ENCODE measurements at places on chromosomes 11 and 22. TPM values are rescaled to one million over a fixed set of nuclear protein-coding genes. Genes with fewer than 3 reads are reported as not detected.

DNA sequence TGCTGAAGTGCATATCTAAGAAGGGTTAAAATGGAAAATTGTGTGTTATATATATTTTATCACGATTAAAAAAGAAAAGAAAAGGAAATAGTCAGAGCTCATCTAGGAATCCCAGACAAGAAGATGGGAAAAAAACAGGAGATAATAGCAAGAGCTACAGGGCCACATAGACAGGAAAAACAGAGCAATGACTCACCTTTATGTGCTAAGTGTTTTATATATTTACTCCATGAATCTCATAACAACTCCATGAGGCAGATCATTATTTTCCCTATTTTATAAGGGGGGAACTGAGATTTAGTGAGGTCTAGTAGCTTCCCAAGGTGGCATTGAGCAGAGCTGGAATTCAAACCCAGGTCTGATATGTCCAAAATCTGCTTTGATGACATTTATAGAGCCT lies 18.1 kb upstream of the ELF5 start:
- DNase-seq = no peak
- no peak overlapping the region for H3K4me3 ChIP-seq
- H3K36me3 ChIP-seq = no peaks in the 10 kb centered on the region
- H3K27ac ChIP-seq = no peak overlapping the region
- no peaks in the 10 kb centered on the region for H3K27me3 ChIP-seq

The BIRC3 gene
- total RNA-seq = 0.15 TPM

GRCh38 chr11:71155846-71156245 lies 96.5 kb downstream of the SHANK2 start:
- no peak for DNase-seq
- no peaks in the 10 kb centered on the region for H3K36me3 ChIP-seq
- H3K27me3 ChIP-seq = no peaks in the 10 kb centered on the region
- no peak overlapping the region for H3K4me3 ChIP-seq
- no peaks in the 10 kb centered on the region for H3K4me1 ChIP-seq

The CRYBA4 gene
- 0.67 TPM for total RNA-seq

DNA sequence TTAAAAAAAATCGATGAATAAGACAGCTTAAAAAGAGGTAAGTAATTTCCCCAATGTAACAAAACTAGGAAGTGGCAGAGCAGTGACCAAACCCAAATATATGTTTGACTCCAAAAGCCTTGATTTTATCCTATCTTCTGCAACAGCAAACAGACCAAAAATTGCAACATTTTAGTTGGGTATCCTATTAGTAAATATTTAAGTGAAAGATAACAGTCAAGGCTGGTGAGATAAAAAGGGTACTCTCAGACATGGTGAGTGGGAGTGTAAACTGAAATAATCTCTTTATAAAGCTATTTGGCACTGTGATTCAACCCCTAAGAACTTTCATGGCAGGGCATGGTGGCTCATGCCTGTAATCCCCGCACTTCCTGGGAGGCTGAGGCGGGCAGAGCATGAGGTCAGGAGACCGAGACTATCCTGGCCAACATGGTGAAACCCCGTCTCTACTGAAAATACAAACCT lies 1.9 kb upstream of the RDX start:
- H3K4me1 ChIP-seq = peaks cover 6% of the 10 kb centered on the region
- no peaks in the 10 kb centered on the region for H3K27me3 ChIP-seq
- 0 out of 2 replicates have a peak overlapping the region, but pooled peaks have one; percentile 93 for H3K4me3 ChIP-seq
- no peaks in the 10 kb centered on the region for H3K36me3 ChIP-seq
- no peak for DNase-seq
- H3K27ac ChIP-seq = no peak overlapping the region

The JRKL gene
- 5.4 TPM for total RNA-seq

The KLHL35 gene
- 0.35 TPM for total RNA-seq

DNA sequence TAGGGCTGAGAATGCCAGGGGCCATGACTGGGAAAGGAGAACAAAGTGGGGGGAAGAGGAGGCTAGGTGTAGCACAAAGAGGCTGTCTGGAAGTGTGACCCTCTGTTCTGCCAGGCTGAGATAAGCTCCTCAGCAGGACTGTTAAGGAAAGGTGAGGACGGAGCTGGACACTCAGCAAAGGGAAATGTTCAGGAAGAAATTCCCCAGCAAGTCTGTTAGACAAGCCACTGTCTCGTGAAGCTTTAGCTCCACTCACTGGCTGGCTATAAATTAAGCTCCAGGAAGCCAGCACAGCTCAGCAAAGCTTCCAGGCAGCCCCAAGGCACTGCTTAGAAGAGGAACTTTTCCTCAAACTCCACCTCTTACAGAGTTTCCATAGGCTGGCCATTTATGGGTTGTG lies 181.2 kb upstream of the API5 start:
- no peaks in the 10 kb centered on the region for H3K27me3 ChIP-seq
- no peaks in the 10 kb centered on the region for H3K4me1 ChIP-seq
- H3K4me3 ChIP-seq = no peak overlapping the region
- no peak overlapping the region for H3K27ac ChIP-seq
- H3K36me3 ChIP-seq = no peaks in the 10 kb centered on the region
- DNase-seq = no peak

Data from H1 (cell line).